Right renal cortex interstitium (tissue), 3 donors: ENCODE measurements at places on chromosomes 16 and 17. TPM values are rescaled to one million over a fixed set of nuclear protein-coding genes. Genes with fewer than 3 reads are reported as not detected.
A peak's percentile ranks its signal among the peaks of the same experiment; 100 is the strongest.

TEX19 gene
- not detected for polyA plus RNA-seq

DNA sequence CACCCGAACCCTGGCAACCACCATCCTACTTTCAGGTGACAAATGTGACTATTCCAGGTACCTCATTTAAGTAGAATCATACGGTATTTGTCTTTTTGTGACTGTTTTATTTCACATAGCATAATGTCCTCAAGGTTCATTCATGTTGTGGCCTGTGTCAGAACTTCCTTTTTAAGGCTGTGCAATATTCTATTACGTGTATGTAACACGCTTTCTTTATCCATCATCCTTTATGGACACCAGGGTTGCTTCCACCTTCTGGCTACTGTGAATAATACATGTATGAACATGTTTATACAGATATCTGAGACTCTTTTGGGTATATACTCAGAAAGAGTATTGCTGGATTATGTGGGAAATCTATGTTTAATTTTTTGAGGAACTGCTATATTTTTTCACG is 28.7 kb upstream of the RSL1D1 start:
- no peak for DNase-seq

TGFB1I1 gene
- 35.6 TPM for polyA plus RNA-seq

DNA sequence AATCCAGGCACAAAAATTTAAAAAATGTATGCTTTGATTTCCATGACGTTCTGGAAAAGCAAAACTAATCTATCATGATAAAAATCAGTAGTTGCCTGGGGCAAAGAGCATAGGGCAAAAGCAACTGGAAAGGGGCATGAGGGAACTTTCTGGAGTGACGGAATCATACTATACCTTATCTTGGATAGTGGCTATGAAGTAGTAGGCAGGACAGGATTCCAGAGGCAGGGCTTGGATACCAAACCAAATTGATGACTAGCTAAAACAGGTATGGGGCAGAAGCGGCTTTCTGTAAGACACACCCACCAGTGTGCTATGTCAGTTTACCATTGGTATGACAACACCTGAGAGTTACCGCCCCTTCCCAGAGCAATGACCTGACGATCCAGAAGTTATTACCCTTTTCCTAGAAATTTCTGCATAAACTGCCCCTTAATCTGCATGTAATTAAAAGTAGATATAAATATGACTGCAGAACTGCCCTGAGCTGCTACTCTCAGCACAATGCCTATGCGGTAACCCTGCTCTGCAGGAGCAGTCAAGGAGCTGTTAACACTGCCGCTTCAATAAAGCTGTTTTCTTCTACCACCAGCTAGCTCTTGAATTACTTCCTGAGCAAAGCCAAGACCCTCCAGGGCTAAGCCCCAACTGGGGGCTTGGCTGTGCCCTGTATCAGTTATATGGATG is 56.7 kb downstream of the CFDP1 start:
- DNase-seq, result no peak

- peak; percentile 71 for DNase-seq
Measured at GRCh38 chr16:8720080-8720966, 45.9 kb downstream of the ABAT start.

RHBDL3 gene
- 1.3 TPM for polyA plus RNA-seq

DNA sequence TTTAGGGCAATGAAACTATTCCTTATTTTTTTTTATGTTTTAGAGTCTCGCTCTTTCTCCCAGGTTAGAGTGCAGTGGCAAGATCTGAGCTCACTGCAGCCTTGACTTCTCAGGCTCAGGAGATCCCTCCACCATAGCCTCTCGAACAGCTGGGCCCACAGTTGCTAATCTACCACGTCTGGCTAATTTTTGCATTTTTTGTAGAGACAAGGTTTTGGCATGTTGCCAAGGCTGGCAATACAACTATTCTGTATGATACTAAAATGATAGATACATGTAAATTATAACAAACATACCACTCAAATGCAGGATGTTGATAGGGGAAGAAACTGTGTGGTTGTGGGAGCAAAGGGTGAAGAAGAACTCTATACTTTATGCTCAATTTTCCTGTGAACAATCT is 401.3 kb downstream of the ZFHX3 start:
- no peak for DNase-seq

DNA sequence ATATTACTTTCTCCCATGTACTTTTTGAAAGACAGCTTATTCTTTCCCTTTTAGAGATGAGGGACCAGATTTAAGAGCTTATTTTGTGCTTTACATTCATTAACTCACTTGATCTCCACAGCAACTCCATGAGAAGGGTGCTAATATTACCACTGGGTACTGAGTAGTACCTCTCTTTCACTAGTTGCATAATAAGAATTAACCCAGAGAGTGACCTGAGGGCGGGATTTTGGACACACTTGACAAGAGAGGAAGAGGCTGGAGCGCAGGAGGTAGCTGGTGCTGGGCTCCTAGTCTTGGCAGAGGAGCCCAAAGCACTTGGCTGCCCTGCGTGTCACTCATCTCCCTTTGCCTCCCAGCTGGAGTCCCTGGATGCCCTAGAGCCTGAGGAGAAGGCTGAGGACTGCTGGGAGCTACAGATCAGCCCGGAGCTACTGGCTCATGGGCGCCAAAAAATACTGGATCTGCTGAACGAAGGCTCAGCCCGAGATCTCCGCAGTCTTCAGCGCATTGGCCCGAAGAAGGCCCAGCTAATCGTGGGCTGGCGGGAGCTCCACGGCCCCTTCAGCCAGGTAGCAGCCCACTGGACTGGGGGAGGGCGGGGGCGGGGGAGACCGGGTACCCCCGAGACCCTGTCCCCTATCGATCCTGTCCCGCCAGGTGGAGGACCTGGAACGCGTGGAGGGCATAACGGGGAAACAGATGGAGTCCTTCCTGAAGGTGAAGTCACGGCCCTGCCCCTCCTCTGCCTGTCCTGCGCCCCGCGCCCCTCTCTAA is 1.7 kb upstream of the MAZ start:
- DNase-seq, result no peak

- no peak for DNase-seq
Measured at GRCh38 chr16:6309271-6309670, 1023.4 kb upstream of the RBFOX1 start.

DNA sequence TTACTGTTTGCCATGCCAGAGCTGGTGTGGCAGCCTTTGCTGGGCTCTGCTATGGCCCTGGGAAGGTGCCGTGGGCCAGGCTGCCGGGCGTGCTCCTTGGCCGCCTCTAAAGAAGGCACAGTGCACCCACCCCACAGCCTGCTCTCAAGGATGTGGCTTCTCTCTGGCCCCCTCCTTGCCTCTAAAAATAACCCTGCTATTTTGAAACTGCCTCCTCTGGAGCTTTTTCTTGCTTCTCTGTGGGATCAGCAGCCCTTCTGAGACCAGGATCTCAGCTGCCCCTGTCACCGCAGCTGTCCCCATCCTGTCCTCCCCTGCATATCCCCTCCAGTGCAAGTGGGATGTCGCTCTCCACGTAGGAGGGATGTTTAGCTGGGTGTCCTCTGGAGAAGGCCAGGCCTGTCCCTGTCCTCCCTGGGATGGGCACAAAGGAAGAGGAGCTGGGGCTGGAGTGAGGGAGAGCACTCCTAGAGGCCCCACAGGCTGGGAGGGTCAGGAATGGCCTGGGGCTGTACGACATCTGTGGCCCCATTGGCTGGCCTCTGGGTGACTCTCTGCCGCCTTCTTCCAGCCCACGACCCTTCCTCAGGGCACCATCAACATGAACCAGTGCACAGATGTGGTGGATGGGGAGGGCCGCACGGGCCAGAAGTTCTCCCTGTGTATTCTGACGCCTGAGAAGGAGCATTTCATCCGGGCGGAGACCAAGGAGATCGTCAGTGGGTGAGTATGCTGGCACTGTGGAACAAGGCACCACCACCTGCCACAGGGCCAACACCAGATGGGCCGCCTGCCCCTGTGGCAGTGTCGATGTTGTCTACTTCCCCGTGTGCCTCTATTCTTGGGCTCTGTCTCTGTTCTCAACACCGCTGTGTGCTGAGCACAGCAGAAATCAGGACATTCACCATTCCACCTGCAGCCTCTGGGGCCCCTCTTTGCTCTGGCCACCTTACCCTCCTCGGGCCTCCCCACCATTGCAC is 79.7 kb downstream of the PLD6 start:
- no peak for DNase-seq

- no peak for DNase-seq
Measured at GRCh38 chr17:82349287-82349701, 9.8 kb upstream of the TEX19 start.

DNA sequence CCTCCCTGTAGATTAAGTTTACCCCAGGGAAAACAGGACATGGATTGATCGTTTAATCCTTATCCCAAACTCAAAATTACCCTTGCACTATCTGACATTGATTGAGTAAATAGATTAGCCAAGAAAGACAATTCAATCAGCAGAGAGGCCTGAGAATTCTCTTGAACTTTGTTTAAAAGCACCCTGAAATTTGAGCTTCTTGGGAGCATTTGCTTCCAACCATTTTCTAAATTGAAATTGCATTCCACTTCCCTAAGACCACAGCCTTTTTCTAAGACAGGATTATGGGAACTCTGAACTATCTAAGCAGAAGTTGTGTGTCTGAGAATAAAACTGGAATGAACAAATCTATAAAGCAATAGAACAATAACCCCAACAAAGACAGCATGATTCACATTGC is 76.6 kb upstream of the TNRC6A start:
- DNase-seq, result no peak

GAS7 gene
- polyA plus RNA-seq, result 16.6 TPM

LITAFD gene
- polyA plus RNA-seq, result not detected

SHISA9 gene
- 3.5 TPM for polyA plus RNA-seq

TNRC6C gene
- 12.6 TPM for polyA plus RNA-seq

- no peak for DNase-seq
Measured at GRCh38 chr17:65324611-65325342, 187.6 kb downstream of the RGS9 start.

TEX14 gene
- 0.68 TPM for polyA plus RNA-seq

KRTAP4-4 gene
- polyA plus RNA-seq, result not detected

ZG16 gene
- 0.06 TPM for polyA plus RNA-seq

DNA sequence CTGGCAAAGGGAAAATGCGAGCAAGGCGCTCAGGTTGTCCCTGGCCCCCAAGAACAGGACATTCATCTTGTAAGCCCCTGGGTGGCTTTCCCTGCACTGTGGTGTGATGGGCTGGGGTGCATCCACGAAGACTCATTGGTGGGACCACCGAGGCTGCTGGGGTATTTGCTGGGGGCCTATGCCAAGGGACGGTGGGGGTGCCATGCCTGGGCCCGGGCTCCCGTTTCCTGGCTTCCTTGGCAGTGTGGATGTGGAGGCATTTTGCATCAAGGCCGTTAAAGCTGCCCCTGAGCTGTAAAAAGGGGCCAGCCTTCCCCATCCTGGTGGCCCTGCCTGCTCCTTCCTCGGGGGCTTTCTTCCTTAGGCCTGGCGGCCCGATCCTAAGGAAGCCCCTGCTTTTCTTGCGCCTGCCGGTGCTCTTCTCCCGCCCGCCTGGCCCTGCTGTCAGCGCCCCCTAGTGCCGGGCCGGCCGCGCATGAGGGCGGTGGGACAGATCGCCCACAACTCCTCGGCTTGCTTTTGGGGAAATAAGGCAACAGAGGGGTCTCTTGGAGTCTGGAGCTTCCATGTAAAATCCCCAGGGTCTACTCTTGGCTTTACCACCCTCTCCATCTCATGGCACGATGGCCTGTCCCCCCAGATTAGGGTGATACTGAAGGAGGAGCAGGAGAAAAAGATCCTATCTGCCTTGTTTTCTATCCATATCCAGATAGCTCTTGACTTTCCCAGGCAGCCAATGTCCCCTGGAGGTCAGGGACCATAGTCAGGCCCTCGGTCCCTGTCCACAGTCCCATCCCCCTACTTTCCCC is 9.8 kb upstream of the TBX2 start:
- no peak for DNase-seq

CRYM gene
- 8.9 TPM for polyA plus RNA-seq
